ENCODE measurements at places on chromosomes 13 and 19. TPM values are rescaled to one million over a fixed set of nuclear protein-coding genes. Genes with fewer than 3 reads are reported as not detected.

CYTH2 gene
- polyA plus RNA-seq, result 80.6 TPM

AP3D1 gene
- 113 TPM for polyA plus RNA-seq

GPR12 gene
- 0.11 TPM for polyA plus RNA-seq

KIR3DL2 gene
- not detected for polyA plus RNA-seq

BRD4 gene
- 49.2 TPM for polyA plus RNA-seq

ATXN8OS gene
- polyA plus RNA-seq, result not detected

NKG7 gene
- polyA plus RNA-seq, result 2.3 TPM

LIN7B gene
- polyA plus RNA-seq, result 6.4 TPM

CYP2S1 gene
- 0.76 TPM for polyA plus RNA-seq

CYP2A7 gene
- polyA plus RNA-seq, result 0.87 TPM

RDH8 gene
- polyA plus RNA-seq, result not detected

ZIC2 gene
- polyA plus RNA-seq, result 0.05 TPM

HSD17B14 gene
- 38.2 TPM for polyA plus RNA-seq

PDE4A gene
- 2.1 TPM for polyA plus RNA-seq

GPR183 gene
- 8.2 TPM for polyA plus RNA-seq

AMER2 gene
- polyA plus RNA-seq, result 0.36 TPM

C19orf67 gene
- polyA plus RNA-seq, result not detected

SYT5 gene
- polyA plus RNA-seq, result 0.09 TPM

RASIP1 gene
- 14.5 TPM for polyA plus RNA-seq

FGF22 gene
- polyA plus RNA-seq, result 0.19 TPM

POU2F2 gene
- polyA plus RNA-seq, result 1.7 TPM

FGF21 gene
- not detected for polyA plus RNA-seq

SCAF1 gene
- polyA plus RNA-seq, result 28.7 TPM

WDR62 gene
- polyA plus RNA-seq, result 4.4 TPM

RXFP2 gene
- 9.2 TPM for polyA plus RNA-seq

ACTN4 gene
- polyA plus RNA-seq, result 470 TPM

MAG gene
- 3.0 TPM for polyA plus RNA-seq

ZNF578 gene
- 7.6 TPM for polyA plus RNA-seq

KLK15 gene
- not detected for polyA plus RNA-seq

ZNF628 gene
- polyA plus RNA-seq, result 2.3 TPM

FFAR2 gene
- 1.4 TPM for polyA plus RNA-seq

PSG1 gene
- polyA plus RNA-seq, result not detected

PRR12 gene
- polyA plus RNA-seq, result 31.1 TPM

KCNC3 gene
- polyA plus RNA-seq, result 30.1 TPM

GPR4 gene
- polyA plus RNA-seq, result 5.1 TPM

SHISA2 gene
- 19.1 TPM for polyA plus RNA-seq

PSG4 gene
- polyA plus RNA-seq, result not detected

TINCR gene
- 1.3 TPM for polyA plus RNA-seq

RHPN2 gene
- 16.2 TPM for polyA plus RNA-seq

ARHGAP45 gene
- 8.2 TPM for polyA plus RNA-seq

TGFBR3L gene
- polyA plus RNA-seq, result not detected

CGB7 gene
- 1.7 TPM for polyA plus RNA-seq

NHLRC3 gene
- polyA plus RNA-seq, result 70.6 TPM

TMEM59L gene
- polyA plus RNA-seq, result 3.1 TPM
